ENCODE measurements at places on chromosomes 2 and 18. TPM values are rescaled to one million over a fixed set of nuclear protein-coding genes. Genes with fewer than 3 reads are reported as not detected.

ALK gene
- not detected for total RNA-seq

TACR1 gene
- not detected for total RNA-seq

DDX1 gene
- 126 TPM for total RNA-seq

GRCh38 chr2:240597054-240597418, 10.5 kb downstream of the CAPN10 start:
- DNase-seq = no peak

- peak; percentile 81 for DNase-seq
Observed at GRCh38 chr2:20443276-20443920, 3.5 kb upstream of the RHOB start.

DNA sequence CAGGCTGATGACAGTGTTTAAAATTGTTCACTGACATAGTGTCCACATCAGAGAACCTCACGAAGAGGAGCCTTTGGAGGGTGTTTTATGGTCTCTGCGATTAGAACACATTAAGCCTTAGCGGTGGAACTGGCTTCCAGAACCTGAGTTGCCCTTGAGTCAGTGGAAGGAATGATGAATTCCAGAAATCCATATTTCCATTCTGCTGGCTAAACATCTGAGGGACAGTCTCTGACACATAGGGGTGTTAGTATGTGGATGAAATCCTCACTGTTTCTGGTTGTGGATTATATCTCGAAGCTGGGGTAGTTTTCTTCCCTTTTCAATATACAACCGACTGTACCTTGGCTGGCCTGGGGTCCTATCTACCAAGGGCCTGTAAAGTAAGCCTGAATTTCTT, 4.0 kb downstream of the CASP10 start:
- DNase-seq = no peak

DNA sequence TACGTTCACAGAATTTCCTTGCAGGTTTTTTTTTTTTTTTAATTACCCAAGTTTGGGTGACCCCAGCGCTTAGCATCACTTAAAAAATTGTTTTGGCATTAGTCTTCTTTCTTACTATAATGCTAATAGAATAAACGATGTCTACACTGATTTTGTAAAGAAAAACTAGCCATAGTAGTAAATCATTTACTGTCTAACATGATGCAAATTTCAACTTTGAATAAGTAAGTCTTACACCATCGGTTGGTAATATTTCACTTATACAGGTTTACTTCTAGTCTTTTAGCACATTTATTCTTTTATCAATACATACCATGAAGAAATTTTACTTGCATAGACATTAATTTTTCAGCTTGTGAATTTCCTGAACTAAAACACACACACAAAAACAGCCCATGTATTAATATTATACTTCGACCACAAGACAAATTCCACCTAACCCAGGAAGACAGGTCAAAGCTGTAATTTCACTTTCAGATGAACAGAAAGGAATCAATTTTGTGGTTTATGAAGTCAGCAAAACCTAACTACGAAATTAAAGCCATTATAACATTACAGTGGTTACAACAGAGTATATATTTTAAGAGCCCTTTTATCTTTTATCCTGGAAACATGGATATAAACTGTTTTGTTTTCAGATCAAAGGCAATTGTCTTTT, 1.9 kb downstream of the YES1 start:
- DNase-seq = no peak

DNA sequence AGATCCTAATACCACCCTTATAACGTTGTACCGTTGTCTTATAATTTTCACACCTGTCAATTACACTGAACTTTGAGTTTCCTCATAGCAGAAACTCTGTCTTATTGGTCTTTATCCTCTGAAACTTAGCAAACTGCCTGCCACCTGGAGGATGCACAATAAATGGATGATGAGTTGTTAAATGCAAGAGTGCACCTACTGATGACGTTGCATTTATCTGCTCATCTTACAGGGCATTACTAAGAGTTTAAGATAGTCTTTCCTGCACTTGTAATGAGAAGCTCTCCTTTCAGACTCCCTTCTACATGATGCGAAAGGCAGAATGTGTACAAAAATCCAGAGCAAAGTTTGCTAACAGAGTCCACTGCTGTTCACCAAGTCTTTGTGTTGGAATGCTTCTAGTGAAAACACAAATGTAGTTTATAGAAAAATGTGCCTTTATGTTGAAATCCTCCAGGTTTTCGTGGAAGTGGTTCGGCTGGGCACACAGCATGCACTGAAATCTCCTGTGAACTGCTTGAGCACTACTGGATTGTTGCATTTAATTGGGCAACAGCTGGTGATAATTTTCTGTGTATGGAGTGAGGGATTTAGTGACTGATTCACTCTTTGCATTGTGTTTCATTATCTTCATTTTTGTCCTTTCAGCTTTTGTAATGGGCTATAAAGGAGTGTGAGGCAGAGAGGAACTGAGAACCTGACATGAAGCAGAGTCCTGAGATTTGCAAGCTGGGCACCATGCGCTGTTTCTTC, 665.8 kb upstream of the ID2 start:
- DNase-seq = no peak

GRCh38 chr18:5729983-5730699, 165.2 kb downstream of the TMEM200C start:
- no peak for DNase-seq

DNA sequence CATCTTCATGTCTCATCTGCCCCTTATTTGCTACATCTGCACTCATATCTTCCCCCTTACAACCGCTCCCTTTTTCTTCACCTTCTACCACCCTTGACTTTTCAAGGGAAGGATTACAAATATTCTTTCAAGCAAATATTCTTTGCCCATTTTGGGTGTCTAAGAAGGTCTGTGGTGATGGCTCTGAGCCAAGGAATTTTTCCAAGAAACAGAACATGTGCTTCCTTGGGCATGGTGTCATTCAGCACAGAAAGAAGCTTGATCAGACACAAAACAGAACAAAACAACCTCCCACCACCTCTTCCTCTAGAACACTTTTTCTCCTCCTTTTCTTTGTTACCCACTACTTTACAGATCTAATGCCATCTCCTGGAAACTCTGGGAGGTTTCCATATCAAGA, 313.7 kb downstream of the SATB2 start:
- DNase-seq = no peak
